Activated CD4-positive, alpha-beta memory T cell treated with anti-CD3 and anti-CD28 coated beads, Interleukin-2, amount 10 ng/mL, durations not matched to agents 7 days and 5 days (primary cell): ENCODE measurements at places on chromosomes 7 and 10.

- DNase-seq: no peak
These were observed 27.4 kb upstream of the CCDC7 start for GRCh38 chr10:32418572-32418971.

DNA sequence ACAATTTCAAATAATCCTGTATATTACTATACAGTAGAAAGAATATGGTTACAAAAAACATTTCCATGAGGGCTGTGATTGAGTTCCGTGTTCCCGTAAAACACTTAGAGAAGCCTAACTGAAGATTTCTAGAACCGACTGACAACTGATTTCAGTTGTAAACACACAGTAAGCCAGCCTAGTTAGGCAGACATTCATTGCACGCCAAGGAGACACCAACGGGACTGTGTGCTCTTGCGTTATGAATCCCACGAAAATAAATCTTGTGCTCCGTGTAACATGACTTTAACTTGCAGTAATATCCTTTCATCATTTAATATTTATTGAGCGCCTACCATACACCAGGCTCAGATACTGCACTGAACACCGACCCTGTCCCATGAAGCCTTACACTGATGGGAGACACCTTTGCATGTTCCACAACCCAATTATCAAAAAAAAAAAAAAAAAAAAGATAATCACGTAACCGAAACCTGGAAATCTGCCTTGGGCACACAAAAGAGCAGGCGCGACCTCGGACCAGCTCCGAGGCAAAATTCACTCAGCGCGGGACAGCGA lies 420 bp upstream of the KLHL7 start:
- DNase-seq: no peak

- no peak for DNase-seq
These were observed 2.0 kb downstream of the VOPP1 start for GRCh38 chr7:55570218-55570873.

DNA sequence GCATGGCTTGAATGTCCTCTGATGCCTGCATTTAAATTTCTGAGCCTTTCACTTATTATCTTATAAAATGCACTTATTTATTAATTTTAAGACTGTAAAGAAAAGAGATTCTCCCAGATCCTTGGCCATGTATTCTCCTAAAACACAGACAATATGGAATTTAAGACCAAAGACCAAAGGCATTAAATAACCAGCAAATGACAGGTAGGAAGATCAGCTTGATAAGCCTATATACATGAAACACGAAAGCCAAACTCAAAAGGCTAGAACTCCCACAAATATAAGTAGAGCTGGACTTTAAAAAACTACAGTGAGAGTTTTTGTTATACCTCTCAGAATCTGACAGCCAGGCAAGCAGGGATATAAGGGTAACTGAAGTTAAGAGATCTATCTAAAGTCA lies 5.1 kb downstream of the ANXA11 start:
- DNase-seq: no peak
